Right renal cortex interstitium (tissue), 3 donors: ENCODE measurements at places on chromosomes 6 and 20. TPM values are rescaled to one million over a fixed set of nuclear protein-coding genes. Genes with fewer than 3 reads are reported as not detected.

GRCh38 chr6:111718326-111718725 lies 112.6 kb upstream of the TRAF3IP2 start:
- DNase-seq, result no peak

DNA sequence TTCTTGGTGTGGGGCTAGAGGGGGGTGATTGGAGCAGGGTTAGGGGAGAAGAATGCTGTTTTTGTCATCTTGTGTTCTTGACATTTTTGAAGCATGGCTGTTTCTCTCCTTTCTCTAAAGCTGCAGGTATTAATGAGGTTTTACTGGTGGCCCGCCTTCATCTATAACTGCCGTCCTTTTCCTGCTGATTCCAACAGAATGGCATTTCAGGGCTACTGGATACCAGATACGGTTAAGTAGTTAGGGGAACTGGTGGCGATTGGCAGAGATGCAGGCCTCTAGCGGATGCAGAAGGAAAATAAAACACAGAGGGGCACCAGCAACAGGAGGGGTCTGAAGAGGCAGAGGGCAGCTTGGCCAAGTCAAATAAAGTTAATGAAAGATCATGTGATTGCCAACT lies 89.7 kb upstream of the EEF1E1 start:
- DNase-seq, result no peak

DNA sequence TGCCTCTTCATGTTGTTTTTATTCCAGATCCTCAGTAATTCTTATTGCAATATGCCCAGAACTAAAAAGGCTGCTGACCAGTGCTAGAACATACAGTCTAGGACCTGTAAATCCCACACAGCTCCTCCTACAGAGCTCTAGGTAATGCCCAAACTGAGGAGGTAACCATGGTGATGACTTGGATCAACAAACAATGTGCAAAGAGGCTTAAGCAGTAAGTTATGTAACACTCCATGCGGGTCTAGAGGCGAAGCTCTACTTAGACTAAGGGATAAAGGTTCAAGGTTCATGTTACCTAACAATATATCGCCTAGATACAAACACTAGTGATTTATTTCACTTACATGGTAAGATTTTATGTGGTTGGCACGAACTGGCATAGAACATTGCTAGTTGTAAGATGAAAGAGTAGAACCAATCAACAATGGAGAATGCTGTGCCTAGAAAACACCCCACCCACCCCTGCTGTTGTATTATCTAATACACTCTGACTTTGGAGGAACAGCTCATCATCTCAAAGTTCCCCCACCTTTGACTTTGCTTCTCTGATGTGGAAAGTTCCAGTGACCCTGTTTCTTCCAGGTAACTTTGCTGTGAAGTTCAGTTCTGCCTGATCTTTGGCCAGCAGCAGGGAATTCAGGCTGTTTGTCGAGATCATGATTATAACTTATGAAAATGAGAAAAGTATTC lies 242.4 kb downstream of the ALDH8A1 start:
- DNase-seq, result peak; percentile 41

The GPLD1 gene
- 4.1 TPM for polyA plus RNA-seq

DNA sequence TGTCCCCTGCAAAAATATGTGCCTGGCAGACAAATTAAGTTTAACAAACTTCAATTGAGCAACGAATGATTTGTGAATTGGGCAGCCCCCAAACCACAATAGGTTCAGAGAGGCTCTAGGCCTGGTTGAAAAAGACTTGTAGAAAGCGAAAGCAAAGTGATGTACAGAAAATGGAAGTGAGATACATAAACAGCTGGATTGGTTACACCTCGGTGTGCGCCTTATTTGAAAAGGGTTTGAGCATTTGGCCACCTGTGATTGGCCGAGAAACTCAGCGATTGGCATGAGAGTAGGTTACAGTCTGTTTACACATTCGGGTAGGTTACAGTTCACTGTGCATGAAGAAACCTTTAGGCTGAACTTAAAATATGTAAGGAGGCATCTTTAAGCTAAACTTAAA lies 136.9 kb downstream of the CD83 start:
- DNase-seq, result no peak

DNA sequence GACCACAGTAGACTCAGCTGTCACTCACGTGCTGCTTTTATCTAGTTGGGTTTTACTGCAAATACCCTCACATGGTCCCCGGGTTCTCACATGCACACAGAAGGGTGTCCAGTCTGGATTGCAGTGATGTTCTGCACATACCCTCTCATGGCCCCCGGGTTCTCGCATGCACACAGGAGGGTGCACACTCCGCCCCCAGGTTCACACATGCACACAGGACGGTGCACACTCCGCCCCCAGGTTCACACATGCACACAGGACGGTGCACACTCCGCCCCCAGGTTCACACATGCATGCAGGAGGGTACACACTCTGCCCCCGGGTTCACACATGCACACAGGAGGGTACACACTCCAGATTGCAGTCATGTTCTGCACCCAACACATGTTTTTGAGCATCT lies 224.3 kb downstream of the ERMARD start:
- no peak for DNase-seq

DNA sequence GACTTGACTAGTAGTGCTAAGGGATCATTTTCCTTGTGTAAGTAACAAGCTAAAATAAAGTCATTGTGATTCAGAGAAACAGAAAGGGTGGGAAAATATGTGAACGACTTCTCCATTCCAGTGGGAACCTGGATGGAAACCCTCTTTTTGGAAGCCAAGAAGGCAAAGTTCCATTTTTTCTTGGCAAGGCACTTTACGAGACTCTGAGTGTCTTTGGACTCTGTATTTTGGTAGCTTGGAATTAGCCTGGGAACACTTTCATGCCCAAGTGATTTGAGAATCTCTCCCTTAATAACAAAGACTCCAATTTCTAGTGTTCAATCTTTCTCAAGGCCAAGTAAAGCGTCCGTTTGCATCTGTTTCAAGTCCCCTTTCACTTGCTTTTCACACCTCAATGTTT lies 100.5 kb upstream of the SASH1 start:
- DNase-seq, result no peak

DNA sequence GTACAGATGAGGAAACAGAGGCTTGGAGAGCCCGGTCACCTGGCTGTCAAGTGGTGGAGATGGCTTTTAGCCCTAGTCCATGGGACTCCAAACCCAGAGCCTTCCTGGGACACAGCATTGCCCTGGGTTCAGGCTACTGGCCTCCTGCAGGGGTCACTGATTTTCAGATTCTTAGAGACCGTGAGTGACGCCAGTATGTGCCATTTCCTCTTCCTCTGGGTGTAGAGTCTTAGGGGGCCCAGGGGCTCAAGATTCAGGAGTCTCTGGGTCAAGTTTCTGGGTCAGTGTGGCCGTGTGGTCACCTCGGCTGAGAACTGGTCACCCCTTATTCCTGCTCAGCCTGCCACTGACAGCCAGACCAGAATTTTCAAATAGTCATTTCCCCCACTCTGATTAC lies 574 bp downstream of the ARHGAP40 start:
- no peak for DNase-seq

DNA sequence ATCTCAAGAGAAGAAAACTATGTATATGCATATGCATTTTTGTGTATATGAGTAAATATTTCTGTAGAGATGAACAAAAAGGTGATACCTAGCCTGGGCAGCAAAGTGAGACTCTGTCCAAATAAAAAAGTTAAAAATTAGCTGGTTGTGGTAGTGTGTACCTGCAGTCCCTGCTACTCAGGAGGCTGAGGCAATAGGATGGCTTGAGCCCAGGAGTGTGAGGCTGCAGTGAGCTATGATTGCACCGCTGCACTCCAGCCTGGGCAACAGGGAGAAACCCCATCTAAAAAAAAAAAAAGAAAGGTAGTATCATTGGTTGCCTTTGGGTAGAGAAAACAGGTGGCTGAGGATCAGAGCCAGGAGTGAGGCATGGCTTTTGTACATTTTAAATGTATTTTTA lies 50.9 kb downstream of the KLHL31 start:
- DNase-seq, result no peak

The GJA1 gene
- 61.8 TPM for polyA plus RNA-seq

- DNase-seq, result no peak
Observed at GRCh38 chr6:165641672-165642156, 21.3 kb downstream of the PDE10A start.

The TOX2 gene
- polyA plus RNA-seq, result 2.7 TPM

DNA sequence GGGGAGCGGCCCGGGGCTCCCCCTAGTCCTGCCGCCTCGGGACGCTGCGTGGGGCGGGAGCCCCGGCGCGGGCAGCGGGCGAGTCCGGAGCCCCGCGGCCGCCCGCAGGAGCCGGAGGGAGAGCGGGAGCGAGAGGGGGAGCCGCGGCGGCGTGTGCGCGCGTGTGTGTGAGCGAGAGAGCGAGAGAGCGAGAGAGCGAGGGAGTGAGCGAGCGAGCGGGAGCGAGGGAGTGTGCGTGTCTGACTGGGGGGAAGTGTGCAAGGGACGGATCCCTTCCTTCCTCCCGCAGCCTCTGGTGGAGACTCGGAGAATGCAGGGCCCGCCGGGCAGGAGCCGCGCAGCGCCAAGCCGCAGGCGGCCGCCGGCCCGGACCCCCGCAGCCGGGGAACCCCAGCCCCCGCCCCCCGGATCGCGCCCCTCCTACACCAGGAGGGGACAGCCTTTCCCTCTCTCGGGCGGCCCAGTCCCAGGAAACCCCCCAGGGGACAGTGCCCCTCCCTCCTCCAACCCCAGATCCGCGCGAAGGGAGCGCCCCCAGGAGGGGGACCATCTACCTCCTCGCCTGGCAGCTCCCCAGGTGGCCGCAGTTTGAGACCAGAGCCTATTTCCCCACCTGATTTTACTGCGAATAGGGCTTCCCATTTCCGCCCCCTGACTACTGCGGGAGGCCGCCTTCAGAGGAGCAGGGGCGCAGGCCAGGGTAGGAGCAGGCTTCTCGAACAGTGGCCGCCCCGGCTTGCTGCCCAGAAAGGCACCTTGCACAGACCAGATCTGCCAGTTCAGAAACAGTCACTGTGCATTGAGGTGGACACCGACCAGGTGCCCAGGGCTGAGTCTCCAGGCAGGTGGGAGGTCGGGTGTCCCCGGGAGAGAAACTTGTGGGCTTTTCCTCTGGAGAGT lies at the start of gene CDH22:
Gene CDH22 (minus strand): TSS at position 241 of the 900 bp plus-strand sequence. CDS start 57,204 bp downstream, outside the sequence.
- no peak for DNase-seq

The SSTR4 gene
- 0.11 TPM for polyA plus RNA-seq

The OXT gene
- polyA plus RNA-seq, result 0.47 TPM

GRCh38 chr6:14966906-14967711 lies 278.8 kb upstream of the JARID2 start:
- no peak for DNase-seq

The RIPPLY2 gene
- 0.10 TPM for polyA plus RNA-seq

- no peak for DNase-seq
Observed at GRCh38 chr6:36703982-36704381, 6.4 kb downstream of the RAB44 start.

- DNase-seq, result no peak
Observed at GRCh38 chr6:134549854-134550253, 231.9 kb upstream of the SGK1 start.

- no peak for DNase-seq
Observed at GRCh38 chr6:150636808-150637207, 37.1 kb downstream of the PLEKHG1 start.

The KIAA1755 gene
- polyA plus RNA-seq, result 2.3 TPM

DNA sequence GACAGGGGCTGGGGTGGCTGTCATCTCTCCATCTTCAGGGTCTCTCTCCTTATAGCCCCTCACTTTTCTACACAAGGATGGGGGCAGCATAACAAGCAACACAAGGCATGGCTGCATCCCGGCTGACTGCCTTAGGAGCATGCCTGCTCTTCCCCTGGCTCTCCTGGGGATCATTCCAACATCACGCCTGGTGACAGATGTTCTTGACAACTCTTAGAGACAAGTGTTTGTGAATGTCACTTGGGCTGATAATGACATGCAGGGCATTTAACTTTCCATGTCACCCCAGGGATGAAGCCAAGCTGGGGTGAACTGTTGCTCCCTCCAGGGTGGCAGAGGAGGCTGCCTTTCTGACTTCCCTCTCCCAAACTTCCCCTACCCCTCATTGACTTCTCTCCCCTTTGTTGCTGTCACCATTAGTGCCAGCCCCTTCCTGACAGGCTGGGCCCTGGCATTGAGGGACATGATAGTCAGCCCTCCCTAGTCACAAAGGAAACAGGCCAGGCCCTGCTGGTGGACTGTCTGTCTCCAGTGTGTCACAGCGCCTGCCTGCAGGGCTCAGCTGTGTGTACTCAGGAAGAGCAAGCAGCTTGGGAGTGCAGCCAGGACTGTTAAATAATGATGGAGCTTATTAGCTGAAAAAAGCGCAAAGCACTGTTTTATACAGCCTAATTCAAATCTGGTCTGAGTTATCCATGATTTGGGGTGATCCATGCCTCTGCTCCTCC lies 161.8 kb downstream of the LRFN2 start:
- no peak for DNase-seq

DNA sequence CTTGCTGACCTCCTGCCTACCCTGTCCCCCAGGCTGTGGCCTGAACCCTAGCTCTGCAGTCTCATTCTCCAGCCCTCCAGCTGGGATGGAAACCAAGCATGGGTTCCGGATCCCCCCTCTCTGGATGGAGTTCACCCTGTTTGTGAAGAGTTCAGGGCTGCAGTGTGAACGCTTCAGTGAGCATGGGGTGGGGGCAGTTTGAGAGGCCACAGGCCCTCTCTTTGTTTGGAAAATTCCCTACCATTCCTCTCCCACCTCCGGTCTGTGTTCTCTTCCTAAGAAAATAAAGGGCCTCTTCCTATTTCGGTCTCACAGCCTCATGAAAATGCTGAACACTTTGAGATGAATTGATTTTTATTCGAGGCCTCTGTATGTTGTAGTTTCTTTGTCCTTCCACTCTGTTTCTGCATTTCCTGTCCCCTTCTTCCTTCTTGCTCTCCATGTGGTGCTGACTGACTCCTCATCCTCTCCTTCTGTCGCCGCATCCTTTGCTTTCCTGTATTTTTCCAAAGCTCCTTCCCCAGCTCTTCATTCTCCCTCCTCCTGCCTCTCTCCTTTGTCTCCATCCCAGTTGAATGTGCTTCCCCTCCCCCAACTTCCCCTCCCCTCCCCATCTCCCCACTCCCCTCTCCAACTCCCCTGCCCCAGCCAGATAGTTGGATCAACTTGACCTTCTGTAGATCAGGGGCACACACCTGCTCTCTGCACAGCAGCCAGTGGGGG lies 2.4 kb upstream of the KCNK5 start:
- DNase-seq, result no peak

DNA sequence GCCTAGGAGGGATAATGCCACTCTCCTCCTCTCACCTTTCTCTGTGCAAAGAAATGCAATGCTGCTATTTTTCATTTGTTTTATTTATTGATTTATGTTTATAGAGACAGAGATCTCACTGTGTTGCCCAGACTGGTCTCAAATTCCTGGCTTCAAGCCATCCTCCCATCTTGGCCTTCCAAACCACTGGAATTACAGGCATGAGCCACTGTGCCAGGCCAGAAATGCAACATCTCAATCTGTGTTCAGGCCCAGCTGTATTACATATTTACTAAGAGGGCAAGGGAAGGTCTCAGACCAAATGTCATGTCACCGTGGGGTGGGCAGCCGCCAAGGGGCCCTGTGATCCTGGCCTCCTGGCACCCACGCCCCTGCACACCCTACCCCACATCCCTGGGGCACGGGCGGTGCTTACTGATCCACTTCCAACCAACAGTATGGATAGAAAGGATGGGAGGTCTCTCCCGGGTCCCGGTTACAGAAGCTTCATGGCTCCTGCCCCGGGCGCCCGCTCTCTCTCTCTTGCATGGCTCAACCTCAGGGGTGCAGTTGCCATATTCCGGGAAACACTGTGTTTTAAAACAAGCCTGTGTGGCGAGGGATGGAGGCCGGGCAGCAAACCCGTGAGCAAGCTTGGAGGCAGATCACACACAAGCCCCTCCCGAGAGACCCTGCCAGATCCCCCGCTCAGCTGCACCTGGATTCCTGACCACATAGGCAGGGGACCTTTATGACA lies 111.8 kb downstream of the AGPAT4 start:
- DNase-seq, result no peak
